ENCODE measurements at places on chromosomes 11 and 22.

- DNase-seq = no peak
Measured at GRCh38 chr11:102256251-102256650, 61.0 kb upstream of the BIRC3 start.

DNA sequence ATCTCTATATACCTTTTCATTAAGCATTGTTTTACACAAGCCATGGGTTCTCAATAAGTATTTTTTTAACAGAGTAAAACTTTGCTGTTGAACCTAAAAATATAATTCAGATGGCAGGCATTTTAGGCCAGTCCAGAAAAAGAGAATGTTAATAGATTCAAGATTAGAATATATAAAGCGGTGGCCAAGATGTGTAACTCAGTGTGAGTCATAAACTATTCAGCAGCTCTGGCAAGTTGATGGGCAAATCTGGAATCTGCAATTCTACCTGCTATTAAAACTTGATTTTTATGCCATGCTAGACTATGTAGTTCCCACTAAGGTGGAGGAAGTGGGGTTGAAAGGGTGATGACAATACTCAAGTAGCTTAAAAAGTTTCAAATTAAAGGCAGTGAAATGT, 45.4 kb downstream of the CASP12 start:
- no peak for DNase-seq

GRCh38 chr11:94926698-94927237, 46.6 kb downstream of the CWC15 start:
- DNase-seq = no peak

DNA sequence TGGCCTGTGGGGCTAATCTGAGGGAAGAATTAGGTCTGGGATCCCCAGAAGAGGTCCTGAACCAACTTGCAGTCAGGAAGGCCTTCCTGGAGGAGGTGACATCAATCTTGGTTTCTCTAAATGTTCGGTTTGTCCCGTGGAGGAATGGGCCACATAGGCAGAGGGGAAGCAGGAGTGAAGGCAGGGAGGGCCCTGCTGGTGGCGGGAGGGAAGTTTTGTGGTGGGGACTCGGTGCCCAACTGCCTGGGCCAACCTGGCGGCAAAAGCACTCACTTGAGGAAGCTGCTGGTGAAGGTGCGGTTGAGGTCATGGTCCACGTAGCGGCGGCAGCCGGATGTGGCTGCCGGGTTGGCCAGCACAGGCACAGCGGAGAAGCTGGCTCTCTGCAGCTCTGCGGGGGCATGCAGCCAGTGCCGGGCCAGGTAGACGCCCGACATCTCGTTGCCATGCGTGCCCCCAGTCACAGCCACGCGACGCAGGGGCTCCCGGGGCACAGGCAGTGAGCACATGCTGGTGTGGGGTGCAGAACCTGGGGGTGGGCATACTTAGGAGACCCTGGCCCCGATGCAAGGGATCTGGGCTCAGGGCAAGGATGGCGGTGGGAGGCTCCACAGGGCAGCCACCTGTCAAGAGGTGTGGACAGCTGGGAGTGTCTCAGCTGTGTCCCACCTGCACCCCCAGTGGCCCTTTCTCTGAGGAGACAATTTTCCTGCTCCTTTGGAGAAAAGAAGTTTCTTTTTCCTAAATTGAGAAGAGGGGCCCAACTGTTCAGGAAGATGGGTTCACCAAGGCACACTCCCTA, 3.8 kb downstream of the ACY3 start:
- no peak for DNase-seq

- no peak for DNase-seq
Measured at GRCh38 chr11:76228071-76228874, 22.0 kb upstream of the WNT11 start.

DNA sequence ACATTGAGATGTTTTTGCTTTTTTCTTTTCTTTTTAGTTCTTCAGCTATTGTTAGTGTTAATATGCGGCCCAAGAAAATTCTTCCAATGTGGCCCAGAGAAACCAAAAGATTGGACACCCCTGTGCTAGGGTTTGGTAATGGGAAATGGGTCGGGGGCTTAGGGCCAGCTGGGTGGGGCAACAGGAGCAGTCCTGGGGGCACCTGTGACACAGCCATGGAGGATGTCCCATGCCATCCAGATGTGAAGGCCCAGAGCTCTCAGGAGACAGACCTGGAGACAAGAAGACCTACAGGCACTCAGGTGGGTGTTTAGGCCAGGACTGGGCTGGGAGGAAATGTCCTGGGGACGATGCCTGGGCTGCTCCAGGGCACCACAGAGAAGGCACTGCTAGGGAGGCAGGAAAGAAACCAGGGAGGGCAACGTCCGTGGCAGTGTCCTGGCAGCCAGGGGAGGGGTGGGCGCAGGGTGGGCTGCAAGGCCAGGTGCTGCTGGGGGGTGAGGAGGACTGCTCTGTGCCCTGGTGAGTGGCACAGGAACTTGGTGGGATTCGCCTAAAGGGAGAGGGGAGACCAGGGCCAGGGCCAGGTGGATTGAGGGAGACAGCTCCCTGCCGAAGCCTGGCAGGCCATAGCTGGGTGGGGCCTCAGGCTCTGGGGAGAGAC, 21.4 kb downstream of the RELT start:
- DNase-seq = no peak

DNA sequence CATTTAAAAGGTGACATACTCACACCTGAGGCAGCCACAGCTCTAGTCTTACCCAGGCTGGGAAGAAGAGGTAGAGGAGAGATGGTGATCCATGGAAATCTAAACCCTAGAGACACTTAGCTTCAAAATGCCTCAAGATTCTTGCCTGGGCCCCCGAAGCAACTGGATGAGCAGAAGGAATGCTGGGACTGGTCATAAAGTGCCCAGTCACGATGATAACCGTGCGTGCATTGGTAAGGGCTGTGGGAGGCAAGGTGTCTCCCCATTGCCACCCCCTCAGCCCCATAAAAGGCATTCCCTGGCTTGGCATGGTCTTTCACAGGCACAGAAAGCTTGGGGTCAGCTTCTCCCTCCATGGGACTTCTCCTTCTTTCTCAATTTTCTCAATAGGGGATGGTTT, 144.5 kb downstream of the DSCAML1 start:
- no peak for DNase-seq

DNA sequence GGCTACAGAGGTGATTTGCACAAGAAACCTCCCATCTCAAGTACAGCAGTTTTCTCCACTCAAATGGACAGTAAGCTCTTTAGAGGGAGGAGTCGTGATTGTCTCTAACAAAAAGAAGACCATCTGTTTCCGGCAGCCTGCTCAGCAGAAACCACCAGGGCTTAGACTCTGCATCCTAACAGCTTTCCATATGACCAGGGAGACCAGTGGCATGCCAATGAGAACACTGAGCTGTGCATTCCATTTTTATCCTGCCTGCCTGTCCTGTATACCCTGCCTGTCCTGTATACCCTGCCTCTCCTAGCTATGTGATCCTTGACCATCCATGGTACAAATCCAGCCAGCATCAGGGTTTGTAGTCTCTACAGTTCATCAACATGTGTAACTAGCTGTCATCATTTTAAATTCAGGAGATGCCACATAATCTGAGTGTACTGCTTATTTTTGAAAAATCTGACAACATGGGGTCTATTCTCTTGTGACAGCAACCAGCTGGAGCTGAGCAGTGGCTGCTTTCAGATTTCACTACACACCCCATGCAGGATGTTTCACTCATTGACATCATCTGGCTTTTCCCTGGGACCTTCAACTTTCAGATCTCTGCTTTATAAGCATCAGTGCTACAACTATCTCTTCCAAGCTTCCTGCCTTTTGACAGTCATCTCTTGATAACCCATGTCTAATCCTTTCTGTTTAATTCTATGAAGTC, 50.5 kb upstream of the POU2AF2 start:
- no peak for DNase-seq

GRCh38 chr11:33383075-33383919, 126.1 kb downstream of the HIPK3 start:
- DNase-seq = no peak

DNA sequence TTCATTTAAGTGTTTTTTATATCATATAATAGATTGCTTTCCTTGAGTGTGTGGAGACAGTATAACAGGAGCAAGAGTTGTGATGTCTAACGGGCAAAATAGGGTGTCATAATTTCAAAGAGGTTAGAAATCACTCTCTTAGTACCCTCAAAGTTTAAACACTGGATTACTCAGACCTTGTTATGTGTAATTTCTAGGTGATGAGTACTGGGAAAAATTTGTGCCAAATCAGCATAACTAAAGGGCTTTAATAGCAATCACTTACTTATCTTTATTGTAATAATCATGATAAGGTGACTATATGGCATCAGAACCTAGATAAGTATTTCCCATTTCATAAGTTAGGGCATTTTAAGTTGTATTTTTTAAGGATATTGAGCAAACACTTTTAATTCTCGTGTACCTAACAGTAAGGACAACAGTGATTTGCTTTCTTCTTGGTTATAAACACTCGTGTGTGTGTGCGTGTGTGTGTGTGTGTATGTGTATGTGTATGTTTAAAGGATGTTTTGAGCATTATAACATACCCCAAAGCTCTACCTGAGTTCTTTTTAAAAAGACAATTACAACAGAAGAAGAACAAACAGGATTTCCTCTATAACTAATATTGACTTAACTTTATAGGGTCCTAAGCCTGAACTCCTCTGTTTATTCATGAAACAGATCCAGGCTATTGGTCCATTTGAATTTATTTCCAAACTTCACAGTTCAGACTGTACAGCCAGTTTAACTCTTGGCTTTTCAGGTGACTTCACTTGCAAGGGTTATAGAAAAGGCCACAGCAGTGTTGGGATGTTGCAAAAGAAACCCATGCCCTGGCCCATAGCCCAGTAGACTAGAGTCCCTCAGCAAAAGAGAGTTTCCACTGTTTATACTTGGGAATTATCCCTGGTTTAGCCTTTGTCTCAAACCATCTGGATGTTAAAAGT, 23.7 kb upstream of the PDE3B start:
- DNase-seq = no peak

- peak; percentile 63 for DNase-seq
Measured at GRCh38 chr22:41857155-41857859, 24.4 kb downstream of the SREBF2 start.

Measured in stimulated activated CD4-positive, alpha-beta T cell treated with anti-CD3 and anti-CD28 coated beads, Interleukin-12 subunit alpha, Interleukin-12 subunit beta, amount 100 ng/mL, for 4 hours (primary cell).